ENCODE measurements at places on chromosomes 1 and 21.

DNA sequence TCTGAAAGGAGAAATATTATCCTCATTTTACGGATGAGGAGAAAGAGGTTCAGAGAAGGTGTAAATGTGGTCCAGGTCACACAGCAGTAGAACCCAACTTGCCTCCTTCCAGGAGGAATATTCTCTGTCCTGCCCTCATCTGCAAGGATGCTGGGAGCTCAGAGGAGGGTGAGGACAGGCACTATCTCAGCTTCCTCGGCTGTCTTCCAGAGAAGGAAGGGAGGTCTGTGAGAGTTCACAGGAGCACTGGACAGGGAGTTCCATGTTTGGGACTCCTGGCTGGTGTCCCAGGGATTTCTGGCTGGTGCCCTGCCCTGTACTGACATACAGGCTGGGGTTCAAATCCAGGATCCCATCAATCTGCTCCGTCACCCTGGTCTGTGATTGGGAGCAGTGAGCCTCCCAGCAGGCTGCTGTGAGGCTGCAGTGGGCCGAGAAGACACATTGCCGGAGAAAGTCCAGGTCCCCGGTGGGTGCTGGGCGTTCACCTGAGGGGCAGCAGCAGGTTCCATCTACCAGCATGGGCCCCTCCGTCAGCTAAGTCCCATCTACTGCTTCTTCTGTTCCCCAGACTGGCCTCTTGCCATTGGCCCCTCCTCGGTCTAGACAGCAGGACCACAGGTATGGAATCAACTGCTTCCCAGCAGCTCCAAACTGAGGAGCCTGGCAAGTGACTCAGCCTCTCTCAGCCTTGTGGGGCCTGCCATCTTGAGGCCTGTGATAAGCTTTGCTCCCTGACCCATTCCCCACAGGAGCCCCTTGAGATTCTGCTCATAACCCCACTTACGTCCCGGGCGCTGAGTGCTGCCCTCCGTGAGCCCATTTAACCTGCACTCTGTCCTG lies 8.5 kb upstream of the BSND start:
- H3K27me3 ChIP-seq, result peaks cover 1% of the 10 kb centered on the region
- H3K4me1 ChIP-seq, result peaks cover 6% of the 10 kb centered on the region
- H3K27ac ChIP-seq, result no peak overlapping the region
- no peak for DNase-seq
- no peak overlapping the region for H3K4me3 ChIP-seq

DNA sequence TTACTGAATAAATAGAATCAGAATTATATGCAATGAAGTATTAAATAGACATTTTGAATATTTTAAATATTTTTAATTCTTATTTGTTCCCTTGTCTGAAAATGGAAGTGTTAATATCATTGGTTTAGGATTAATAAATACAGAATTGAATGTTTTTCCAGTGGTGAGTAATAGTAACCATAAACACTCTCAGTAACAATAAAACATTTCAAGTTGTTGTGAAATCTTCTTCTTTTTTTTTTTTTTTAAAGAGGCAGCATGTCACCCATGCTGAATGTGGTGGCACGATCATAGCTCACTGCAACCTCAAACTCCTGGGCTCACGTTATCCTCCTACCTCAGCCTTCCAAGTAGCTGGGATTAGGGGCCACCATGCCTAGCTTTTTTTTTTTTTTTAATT lies 86.2 kb upstream of the ZBTB18 start:
- no peak overlapping the region for H3K4me3 ChIP-seq
- H3K27me3 ChIP-seq, result peaks cover 7% of the 10 kb centered on the region
- H3K36me3 ChIP-seq, result no peaks in the 10 kb centered on the region
- DNase-seq, result no peak

DNA sequence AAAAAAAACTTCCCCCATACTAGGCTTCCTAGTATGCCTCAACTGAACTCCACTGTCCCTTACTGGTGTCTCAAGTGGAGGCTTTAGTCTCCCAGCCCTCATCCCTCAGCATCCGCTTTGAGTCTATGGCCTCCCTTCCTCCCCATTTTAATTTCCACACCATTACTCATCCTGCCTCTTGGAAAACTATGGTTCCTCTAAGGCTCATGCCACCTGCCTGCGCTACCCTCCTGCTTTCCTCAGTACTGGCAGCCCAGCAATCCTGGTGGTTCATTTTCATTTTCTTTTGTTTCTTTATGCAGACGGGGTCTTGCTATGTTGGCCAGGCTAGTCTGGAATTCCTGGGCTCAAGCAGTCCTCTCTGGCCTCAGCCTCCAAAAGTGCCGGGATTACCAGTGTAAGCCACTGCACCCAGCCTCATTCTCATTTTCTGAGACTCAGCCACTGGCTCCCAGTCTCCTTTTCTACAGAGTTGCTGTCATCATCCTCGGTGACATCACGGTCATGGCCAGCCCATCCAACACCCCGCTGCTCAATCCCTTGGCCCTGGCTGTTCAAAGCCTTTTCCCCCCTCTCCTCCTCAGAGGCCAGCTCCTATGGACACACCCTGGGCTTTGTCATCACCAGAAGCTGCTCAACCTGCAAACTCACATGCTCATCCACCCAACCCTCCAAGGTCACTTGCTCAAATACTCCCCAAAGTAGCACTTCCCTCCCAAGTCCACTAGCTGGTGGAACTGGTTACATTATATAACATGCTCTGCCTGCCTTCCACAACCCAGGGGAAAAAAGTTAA lies 2.3 kb upstream of the PMVK start:
- H3K27me3 ChIP-seq, result no peaks in the 10 kb centered on the region
- H3K4me1 ChIP-seq, result peaks cover 79% of the 10 kb centered on the region
- no peak for DNase-seq
- peak overlapping the region; percentile 40 for H3K4me3 ChIP-seq

DNA sequence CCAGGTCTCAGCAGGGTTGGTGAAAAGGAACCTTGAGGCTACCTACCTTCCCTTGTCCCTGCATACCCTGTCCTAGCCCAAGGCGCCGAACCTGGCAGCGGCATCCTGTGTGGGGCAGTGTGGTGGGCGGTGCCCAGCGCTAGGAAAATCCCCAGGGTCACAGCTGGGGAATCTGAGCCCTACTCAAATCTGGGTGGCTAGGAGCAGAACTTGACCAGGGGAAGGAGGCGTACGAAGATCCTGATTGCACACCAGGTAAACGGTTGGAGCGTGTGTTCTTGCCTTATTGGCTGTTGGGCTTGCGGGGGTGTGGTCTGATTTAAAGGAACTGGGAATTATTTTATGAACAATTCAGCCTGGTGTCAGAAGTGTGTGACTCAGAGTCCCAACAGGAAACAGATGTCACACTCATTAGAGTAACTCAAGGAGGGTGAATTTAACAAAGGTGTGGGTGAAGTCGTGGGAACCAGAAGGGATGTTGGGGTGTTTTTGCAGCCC lies 118.6 kb downstream of the LRIG2 start:
- no peak for DNase-seq
- no peaks in the 10 kb centered on the region for H3K36me3 ChIP-seq
- no peak overlapping the region for H3K4me3 ChIP-seq

DNA sequence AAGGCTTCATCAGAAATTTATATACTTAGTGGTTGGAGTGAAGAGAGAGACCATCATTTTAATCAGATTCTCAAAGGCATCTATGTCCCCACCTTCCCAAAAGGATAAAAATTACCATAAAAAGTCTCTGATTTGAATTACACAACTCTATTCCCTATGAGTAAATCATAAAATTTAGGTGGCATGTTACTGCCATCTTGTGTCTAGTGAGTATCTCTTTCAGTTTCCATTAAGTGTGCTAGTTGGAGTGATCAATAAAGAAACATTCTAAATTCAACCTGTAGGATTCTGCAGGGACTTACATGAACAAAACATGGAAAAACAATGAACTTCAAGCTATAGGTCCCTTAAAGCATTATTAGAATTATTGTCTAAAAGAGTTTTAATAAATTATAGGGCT lies 655.4 kb downstream of the LTN1 start:
- no peak for DNase-seq
- no peaks in the 10 kb centered on the region for H3K4me1 ChIP-seq
- H3K36me3 ChIP-seq, result no peaks in the 10 kb centered on the region
- H3K27me3 ChIP-seq, result no peaks in the 10 kb centered on the region
- no peak overlapping the region for H3K4me3 ChIP-seq
- no peak overlapping the region for H3K27ac ChIP-seq

- peaks cover 54% of the 10 kb centered on the region for H3K27me3 ChIP-seq
- H3K4me1 ChIP-seq, result peaks cover 7% of the 10 kb centered on the region
- H3K4me3 ChIP-seq, result no peak overlapping the region
- H3K27ac ChIP-seq, result no peak overlapping the region
- DNase-seq, result no peak
These were observed 1.2 kb downstream of the SAMD11 start for GRCh38 chr1:924656-925560.

DNA sequence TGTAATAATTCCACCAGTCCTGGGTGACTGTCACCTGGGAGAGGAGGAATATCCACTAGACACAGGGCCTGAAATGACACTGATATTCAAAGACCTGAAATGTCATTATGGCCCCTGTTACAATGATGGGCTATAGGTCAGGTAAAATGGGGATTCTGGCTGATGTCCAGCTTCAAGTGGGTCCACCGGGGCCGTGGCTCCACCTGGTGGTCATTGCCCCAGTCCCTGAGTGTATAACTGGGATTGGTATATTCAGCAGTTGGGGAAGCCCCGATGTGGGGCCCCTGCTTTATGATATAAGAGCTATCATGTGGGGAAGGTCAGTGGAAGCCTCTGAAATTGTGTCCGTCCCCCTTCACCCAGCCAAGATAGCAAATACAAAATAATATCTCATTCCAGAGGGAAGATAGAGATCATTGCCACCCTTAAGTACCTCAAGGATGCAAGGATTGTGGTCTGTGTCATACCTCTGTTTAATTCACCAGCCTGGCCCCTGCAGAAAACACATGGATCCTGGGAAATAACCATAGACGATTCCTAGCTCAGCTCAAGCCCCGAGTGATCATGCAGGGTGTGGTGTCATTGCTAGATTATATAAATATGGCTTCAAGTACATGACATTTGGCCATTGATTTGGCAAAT lies 19.4 kb downstream of the PLEKHO1 start:
- no peak overlapping the region for H3K27ac ChIP-seq
- no peaks in the 10 kb centered on the region for H3K36me3 ChIP-seq
- peak; percentile 50 for DNase-seq
- peaks cover 15% of the 10 kb centered on the region for H3K4me1 ChIP-seq
- H3K4me3 ChIP-seq, result no peak overlapping the region

DNA sequence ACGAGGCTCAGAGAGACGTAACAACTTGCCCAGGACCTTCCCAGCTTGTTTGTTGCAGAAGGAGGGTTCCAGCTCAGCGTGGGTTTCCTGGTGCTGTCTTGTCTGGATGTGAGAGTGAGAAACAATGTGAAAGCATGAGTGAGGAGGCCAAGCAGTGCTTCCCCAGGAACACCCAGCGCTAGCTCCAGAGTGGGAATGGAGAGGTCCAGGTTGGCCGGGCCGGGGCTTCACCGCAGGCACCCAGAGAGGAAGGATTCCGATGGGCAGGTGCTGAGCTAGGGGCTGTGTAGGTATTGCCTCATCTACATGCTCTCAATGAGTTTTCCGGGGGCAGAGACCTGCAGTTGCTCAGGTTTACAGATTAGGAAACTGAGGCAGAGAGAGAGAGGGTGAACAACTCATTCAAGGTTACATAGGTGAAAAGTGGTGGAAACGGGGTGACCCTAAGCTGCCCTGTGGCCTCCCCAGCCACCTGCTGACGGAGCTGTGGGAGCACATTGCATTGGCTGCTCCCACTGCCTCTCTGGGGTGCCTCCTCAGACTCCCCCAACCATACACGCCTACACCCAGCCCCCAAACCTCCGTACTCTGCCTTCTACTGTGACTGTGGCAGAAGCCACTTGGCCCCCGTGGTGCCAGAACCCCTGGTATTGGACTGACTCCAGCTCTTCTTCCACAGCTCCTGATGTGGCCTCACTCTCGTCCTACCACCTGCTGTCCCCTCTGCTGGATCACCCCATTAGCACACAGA lies 51.2 kb downstream of the B3GALT5 start:
- no peak for DNase-seq
- H3K27me3 ChIP-seq, result peaks cover 6% of the 10 kb centered on the region
- no peak overlapping the region for H3K27ac ChIP-seq
- no peaks in the 10 kb centered on the region for H3K4me1 ChIP-seq
- H3K36me3 ChIP-seq, result no peaks in the 10 kb centered on the region

- H3K4me3 ChIP-seq, result no peak overlapping the region
- no peak overlapping the region for H3K27ac ChIP-seq
- H3K27me3 ChIP-seq, result peaks cover 6% of the 10 kb centered on the region
These were observed 11.5 kb upstream of the VAV3 start for GRCh38 chr1:107976431-107976830.

DNA sequence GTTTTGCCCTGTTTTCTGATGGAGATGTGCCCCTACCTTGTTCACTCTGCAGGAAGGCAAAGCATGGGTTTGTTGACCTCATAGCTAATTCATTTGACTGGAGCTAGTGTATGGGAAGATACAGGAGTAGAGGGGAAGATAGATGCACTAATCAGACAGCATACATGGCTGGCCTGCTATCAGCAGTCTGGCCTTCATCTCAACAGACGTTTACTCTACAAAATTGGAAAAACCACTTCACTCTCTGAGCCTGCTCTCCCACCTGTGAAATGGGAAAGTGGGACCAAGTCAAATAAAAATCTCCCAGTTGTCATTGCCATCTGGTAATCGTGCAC lies 235.2 kb upstream of the RAB4A start:
- peaks cover 4% of the 10 kb centered on the region for H3K36me3 ChIP-seq
- DNase-seq, result no peak

- H3K27ac ChIP-seq, result no peak overlapping the region
- no peaks in the 10 kb centered on the region for H3K4me1 ChIP-seq
- DNase-seq, result no peak
- no peak overlapping the region for H3K4me3 ChIP-seq
These were observed 267.6 kb downstream of the COL11A1 start for GRCh38 chr1:102840741-102841140.

GRCh38 chr1:242120432-242120831 lies 121.5 kb upstream of the MAP1LC3C start:
- no peak for DNase-seq
- H3K4me3 ChIP-seq, result no peak overlapping the region
- no peaks in the 10 kb centered on the region for H3K36me3 ChIP-seq
- no peak overlapping the region for H3K27ac ChIP-seq
- H3K4me1 ChIP-seq, result no peaks in the 10 kb centered on the region

GRCh38 chr1:173862769-173863223 lies 5.0 kb downstream of the GAS5 start:
- H3K27ac ChIP-seq, result peak overlapping the region; percentile 25
- DNase-seq, result no peak
- H3K27me3 ChIP-seq, result no peaks in the 10 kb centered on the region
- H3K36me3 ChIP-seq, result peaks cover 64% of the 10 kb centered on the region

DNA sequence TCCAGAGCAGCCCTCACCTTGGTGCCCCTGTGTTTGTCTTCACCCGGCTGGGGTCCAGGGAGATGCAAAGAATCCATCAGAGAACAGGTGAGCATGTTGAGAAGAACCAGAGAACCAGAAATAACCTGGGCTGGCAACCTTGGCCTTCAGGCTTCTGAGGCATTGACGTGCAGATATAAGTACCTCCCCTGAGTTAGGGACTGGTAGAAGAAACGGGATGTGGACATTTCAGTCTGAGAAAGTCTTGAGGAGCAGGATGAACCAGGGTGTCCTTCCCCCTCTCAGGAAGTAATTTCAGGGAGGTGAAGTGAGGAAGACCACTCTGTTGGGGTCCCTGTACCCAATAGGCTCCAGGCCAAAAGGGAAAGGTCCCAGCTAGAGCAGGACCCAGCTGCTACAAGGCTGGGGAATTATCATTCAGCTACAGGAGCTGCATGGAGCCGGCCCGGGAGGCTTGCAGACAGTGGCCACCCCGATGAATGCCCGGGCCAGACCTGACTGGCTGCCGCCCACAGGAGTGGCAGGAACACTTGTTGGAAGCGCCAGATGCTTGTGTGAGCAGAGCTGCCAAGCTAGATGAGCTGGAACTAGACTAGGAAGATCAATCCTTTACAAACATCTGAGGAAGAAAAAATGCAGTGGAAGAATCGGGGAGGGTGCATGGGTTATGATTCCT lies 1.7 kb upstream of the AURKAIP1 start:
- no peaks in the 10 kb centered on the region for H3K27me3 ChIP-seq
- peak overlapping the region; percentile 88 for H3K4me3 ChIP-seq
- H3K36me3 ChIP-seq, result peaks cover 12% of the 10 kb centered on the region
- H3K27ac ChIP-seq, result peak overlapping the region; percentile 97
- no peak for DNase-seq
- H3K4me1 ChIP-seq, result peaks cover 31% of the 10 kb centered on the region
